ENCODE measurements at places on chromosomes 13 and 19.

DNA sequence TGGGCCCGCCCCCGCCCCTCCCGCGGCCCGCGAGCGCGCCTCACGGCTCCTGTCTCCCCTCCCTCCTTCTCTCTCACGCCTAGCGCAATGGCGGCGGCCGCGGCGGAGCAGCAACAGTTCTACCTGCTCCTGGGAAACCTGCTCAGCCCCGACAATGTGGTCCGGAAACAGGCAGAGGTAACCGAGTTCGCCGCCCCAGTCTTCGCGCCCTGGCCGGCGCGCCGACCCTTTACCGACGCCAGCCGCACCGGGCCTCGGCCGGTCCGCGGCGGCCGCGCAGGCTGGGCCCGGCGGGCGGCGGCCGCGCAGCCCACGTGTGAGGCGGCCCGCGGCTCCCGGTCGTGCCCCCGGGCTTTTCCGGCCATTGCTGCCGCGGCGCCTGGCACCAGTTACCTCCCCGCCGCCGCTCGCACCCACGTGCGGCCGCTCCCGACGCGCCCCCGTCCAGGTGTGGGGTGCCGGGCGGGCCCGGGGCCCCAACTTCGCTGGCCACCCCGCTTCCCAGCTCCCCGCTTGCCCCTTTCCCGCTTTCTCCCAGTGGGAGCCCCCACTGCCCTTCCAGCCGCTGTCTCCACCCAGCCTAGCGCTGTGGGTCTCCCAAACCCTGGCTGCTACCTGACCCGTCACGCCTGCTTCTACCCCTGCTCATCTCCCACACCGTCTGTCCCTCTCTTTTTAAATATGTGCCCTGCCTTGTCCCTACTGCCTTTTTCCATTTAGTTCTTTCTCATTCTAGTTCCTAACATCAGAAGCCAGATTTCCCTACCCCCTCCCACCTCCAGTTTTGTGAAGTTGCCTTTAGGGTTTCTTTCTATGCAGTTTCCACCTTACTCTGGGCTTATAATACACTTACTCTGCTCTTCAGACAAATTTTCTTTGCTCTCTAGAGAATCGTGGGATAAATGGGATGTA lies 23.4 kb downstream of the IPO5 start:
- no peak for DNase-seq

DNA sequence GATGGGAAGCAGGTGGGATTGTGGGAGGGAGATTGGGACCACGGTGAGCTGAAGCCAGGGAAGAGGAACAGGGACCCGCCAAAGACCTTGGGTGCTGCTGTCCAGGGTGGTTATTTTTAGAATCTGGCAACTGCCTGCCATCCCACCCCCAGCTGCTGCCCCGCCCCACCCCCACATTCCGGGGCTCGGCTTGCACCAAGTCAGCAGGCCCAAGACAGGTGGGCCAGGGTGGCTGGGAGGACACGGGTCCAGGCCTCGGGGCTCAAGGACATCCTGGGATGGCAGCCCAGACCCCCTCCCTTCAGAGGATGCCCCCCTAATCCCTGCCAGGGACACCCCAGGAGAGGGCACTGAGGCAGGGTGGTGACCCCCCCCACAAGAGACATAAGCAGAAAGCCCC lies 827 bp downstream of the CKM start:
- DNase-seq, result no peak

- no peak for DNase-seq
Measured at GRCh38 chr13:25873242-25873612, 178.6 kb downstream of the SHISA2 start.

DNA sequence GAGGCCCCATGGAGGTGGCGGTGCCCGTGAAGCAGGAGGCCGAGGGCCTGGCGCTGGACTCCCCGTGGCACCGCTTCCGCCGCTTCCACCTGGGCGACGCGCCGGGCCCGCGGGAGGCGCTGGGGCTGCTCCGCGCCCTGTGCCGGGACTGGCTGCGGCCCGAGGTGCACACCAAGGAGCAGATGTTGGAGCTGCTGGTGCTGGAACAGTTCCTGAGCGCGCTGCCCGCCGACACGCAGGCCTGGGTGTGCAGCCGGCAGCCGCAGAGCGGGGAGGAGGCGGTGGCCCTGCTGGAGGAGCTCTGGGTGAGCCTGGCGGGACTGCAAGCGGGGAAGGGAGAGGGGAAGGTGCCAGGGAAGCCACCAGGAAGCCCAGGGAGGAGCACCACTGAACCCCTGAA lies 5.8 kb downstream of the ZNF444 start:
- no peak for DNase-seq

Measured in NCI-H1105 (cell line).